ENCODE measurements at places on chromosomes 7 and 10.

- no peak for DNase-seq
These were observed 78.1 kb upstream of the HABP2 start for GRCh38 chr10:113474752-113475151.

DNA sequence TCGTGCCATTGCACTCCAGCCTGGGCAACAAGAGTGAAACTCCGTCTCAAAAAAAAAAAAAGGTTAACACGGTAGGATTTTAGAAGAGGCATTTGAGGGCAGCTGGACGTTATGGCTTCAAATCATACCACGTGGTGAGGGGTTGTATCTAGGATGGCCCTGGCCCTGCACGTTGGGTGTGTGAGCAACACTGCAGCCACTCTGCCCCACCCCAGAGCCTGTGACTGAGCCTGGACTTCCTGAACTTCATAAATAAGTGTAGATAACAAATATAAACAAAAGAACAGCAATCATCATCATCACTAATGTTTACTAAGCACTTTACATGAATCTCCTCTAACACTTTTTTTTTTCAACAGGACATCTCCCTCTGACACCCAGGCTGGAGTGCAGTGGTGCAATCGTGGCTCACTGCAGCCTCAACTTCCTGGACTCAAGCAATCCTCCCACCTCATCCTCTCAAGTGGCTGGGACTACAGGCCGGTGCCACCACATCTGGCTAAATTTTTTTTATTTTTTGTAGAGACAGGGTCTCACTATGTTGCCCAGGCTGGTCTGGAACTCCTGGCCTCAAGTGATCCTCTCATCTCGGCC lies 169.5 kb upstream of the FRMD4A start:
- DNase-seq, result no peak

DNA sequence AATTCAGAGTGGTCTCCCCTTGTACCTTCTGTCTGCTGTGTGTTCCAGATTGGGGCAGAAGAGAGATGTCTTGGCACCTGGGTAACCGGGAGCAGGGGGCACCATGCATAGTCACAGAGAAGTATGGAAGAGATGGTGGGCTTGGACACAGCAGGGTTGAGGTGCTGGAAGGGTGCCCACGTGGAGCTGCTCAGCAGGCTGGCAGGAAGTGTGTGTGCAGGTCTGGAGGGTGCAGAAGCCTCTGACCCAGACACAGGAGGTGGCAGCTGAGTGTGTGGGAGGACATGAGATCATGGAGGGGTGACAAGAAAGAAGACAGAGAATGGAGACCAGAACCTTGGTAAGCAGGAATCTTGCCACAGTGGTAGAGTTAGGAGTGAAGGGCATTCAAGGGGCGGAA lies 42.3 kb upstream of the DUSP5 start:
- peak; percentile 41 for DNase-seq

DNA sequence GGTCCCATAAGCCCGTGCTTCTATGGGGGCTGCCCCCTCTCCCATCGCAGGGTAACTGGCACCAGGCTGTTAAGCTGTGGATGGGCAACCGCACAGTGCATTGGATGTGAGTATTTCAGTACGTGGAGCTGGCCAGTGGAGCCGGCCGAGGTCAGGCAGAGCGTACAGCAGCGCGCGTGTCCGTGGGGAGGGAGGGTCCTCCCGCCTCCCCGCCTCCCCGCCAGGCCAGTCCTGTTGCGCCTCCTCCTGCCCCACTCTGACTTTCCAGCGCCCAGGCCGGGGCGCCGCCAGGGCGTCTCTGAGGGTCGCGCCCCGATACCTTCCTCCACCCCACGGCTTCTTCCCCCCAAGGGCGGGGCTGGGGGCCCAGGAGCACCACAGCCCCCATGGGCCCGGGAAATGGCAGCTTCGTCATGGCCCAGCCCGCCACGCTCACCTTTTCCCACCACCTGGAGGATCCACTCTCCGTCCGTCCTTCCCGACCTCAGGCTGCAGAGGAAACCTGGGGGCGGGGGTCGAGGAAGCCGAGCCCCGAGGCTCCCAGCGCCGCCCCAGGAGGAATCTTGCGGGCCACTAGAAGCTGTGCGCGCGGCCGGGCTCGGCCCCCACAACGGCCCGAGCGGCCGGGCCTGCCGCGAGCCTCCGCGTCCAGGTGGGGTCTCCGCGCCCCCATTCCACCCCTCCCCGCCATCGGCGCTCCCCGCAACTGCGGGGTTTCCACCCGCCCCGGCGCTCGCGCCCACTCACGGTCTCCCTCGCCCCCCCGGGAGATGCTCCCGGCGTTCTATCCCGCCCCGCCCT lies 831 bp upstream of the PFKP start:
- no peak for DNase-seq

DNA sequence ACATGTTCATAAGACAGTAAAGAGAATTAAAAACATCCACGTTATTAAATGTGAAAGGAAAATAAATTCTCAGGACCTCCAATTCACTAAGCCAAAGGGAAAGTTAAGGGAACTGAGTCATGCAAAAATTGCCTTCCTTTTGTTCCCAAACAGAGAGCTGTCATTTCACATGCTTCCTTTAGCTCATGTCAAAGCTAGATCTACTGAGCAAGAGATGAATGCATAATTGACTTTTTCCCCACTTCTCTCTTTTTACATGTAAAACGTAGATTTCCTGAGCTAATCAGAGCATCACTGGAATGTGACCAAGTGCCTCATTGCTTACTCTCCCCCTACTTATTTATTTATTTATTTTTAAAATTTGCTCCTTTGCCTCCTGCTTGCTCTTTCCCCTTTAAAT lies 129.1 kb upstream of the AMPH start:
- DNase-seq, result no peak

DNA sequence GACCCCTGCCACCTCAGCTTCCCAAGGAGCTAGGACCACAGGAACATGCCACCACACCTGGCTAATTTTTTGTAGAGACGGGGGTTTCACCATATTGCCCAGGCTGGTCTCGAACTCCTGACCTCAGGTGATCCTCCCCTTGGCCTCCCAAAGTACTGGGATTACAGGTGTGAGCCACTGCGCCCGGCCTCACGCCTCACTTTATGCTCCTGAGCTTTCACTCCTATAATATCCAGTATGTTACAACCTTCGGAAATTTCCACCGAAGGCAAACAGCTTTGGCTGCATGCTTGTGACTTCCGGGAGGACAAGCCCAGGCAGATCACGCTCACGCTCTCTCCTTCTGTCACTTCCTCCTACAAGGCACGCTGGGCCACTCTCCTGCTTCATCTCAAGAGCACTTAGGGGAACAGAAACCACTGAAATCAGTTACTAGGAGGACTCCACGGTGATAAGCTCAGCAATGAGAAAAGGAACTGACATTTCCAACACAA lies 4.4 kb upstream of the MAD1L1 start:
- DNase-seq, result no peak

GRCh38 chr7:130927564-130927963 lies 193.6 kb upstream of the KLF14 start:
- DNase-seq, result no peak

GRCh38 chr10:43596546-43596945 lies 9.7 kb upstream of the ZNF485 start:
- DNase-seq, result no peak
